ENCODE measurements at places on chromosomes 5 and 9.

DNA sequence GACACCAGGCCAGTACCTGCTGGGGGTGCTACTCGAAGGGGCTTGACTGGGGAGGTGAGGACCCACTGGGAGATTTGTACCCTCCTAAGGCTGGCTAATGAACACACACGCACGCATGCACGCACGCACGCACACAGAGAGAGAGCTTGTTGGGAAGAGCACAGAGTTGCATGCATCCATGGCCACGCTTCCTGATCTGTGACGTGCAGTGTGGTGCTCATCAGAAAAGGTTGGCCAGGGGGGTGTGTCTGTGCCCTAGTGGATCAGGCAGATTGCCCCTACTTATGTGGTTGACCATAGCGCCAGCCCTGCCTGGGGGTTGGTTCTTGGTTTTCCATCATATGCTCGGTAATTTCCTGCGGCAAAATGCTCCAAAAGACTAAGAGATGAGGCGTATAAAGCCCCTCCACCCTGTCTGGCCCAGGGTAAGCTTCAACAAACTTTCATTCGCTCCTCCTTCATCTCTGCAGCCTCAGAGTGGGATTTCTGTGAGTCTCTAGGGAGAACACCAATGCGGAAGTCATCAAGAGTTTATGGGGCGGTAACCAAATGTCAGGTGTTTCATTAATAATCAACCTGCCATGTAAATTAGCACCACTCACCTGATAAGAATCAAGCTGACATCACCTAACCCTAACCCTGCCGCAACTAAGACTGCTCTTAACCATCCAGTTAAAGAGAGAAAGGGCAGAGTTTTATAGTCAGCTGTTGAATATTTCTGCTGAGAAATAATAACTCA lies 8.0 kb upstream of the GFI1B start:
- DNase-seq = no peak

DNA sequence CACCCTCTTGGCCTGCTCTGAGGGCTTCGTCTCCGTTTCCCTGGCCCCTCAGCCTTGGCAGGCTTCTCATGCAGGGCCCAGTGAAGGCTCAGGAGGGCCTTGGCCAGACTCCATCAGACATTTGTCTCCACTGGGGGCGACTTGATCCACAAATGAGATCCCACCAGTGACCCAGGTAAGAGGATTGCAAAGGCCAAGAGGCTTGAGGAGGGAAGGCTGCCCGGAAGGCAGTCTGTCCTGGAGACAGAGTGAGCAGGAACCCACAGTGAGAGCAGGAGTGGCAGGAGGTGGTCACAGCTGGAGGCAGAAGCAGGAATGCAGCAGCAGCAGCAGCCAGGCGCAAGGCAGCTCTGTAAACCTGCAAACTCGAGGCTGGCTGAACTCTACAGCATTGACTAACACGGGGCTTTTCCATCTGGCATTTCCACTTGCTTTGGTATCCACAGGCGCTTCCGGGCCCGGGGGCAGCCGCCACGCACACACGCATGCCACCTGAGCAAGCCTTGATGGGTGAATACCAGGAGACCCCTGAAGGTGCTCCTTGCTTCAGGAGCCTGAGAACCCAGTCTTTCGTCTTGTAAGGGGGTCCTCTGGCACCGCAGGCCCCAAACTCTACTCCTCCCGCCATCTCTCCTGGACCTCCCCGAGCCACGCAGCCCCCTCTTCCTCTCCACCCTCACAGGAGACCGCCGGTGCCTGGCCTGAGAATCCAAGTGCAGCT lies 14.7 kb downstream of the MGAT1 start:
- DNase-seq = no peak

DNA sequence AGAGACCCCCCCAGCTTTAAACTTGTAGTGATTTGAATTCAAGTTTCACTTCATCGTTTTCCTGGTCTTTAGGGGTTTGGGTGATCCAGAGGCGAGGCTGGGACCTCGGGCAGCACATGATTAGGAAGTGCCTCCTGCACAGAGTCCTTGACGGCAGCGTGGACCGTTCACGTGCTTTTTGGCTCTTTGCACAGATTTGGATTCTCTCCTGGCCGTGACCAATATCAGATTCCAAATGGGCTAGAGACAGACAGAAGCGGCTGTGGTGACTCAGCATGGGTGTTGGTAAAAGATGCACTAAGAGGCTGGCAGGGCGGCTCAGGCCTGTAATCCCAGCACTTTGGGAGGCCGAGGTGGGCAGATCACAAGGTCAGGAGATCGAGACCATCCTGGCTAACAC lies 117.2 kb upstream of the CACNA1B start:
- DNase-seq = no peak

DNA sequence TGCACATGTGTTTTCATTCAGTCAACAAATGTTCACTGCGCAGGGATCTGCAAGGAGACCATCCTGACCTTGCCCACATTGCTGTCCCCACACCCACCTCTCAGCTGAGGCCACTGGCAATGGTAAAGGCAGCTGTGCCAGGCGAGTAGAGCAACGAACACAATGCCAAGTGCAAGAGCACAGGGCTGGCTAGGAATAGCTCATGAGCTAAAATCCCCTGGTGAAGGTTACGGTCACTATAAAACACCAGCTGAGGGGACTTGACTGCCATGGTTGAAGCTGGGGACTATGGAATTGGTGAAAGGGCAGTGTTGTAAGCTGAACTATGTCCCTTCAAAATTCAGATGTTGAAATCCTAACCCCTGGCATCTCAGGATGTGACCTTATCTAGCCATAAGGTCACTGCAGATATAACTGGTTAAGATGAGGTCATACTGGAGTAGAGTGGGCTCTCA lies 96.1 kb downstream of the OTULIN start:
- DNase-seq = no peak

GRCh38 chr5:141868541-141868940 lies 9.7 kb downstream of the PCDH1 start:
- DNase-seq = no peak

DNA sequence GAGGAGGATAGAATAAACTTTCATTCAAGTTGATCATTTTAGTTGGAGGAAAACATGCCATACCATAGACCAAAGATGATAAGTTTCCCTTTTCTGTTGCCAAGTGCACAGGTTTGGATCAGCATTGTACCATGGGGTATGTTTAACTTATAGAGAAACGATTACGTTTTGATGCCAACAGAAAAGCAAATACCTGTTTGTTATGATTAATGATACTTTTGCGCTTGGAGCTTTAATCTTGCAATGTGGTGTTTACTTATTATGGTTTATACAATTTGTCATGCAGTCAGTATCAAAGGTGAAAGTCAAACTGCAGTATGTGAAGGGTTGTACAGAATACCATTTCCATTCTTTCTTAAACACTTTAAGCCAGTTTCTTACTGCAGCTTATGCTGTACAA lies 13.2 kb upstream of the ARHGEF28 start:
- no peak for DNase-seq

GRCh38 chr5:160435532-160435931 lies 13.9 kb downstream of the PTTG1 start:
- DNase-seq = no peak

DNA sequence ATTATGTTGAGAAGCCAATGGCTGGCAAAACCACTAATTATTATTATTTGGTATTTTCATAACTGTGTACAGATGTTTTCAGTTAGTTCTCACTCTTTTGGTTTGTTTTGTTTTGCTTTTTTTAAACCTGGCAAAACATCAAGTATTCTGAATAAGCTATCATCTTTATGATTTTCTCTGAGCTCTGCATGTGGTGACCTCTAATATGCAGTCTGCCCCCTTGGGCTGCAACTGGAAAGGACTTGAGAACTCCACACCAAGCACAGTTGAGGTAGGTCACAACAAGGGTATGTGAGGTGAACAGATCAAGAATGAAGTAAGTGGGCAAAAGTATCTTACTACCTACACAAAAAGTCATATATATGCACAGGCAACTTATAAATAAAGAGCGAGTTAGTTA lies 202.2 kb downstream of the NFIB start:
- no peak for DNase-seq

- no peak for DNase-seq
Observed at GRCh38 chr9:134304261-134304660, 22.0 kb upstream of the RXRA start.

DNA sequence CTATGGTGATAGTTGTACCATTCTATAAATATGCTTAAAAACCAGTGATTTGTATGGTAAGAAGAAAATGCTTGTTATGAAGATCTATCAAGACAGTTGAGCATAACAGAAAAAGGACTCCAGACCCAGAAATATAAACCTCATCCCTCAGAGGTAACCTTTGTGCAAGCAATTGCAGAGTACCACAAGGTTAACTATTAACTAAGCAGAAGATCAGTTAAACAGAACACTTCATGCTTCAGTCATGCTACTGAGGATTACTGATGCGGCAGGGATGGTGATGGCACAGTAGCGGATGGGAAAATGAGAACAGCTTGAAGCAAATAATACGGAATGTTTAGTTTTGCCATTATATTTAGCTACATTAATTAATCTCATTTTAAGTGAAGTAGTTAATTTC lies 45.5 kb downstream of the IARS1 start:
- no peak for DNase-seq

- no peak for DNase-seq
Observed at GRCh38 chr5:180541710-180542109, 47.5 kb downstream of the CNOT6 start.

- no peak for DNase-seq
Observed at GRCh38 chr9:129910628-129911567, 75.6 kb downstream of the USP20 start.

- DNase-seq = no peak
Observed at GRCh38 chr9:107539427-107540163, 50.0 kb upstream of the KLF4 start.

GRCh38 chr9:125461636-125462190 lies 200.1 kb downstream of the GAPVD1 start:
- no peak for DNase-seq

DNA sequence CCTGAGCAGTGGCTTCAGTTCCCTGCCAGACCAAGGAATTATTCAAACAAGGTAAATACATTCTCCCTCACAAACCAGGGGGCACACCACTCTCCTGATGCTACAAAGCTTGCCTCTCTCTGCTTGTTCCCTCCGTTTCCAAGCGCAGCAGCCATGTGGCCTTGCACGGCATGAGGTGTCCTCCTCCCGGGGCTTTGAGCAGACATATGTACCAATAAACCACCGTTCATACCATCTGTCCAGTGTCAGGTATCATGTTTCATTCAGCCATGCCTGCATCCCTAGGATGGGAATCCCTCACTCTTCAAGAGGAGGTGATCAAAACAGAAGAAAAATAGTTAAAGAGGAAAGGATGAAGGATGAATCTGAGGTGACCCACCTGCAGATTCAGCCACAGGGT lies 282.7 kb downstream of the ENC1 start:
- DNase-seq = no peak

- no peak for DNase-seq
Observed at GRCh38 chr5:166262395-166262794, 2029.0 kb upstream of the WWC1 start.

DNA sequence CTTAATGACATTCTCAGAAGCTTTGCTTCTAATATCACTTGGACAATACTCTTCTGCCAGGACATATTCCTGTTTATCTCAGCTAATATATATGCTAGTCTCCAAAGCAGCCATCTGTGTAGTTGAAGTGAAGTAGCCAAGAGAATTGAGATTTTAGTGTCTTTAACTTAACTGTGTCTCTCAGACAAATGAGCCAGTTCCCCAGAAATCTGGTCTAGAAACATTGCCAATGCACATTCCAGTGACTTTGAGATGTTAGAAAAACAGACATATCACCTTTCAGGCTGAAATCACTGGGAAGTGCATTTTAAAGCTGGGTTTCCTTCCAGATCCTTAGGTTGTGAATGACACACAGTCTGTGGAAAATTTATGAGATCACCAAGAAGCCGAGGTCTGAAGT lies 114.6 kb downstream of the MTX3 start:
- no peak for DNase-seq

DNA sequence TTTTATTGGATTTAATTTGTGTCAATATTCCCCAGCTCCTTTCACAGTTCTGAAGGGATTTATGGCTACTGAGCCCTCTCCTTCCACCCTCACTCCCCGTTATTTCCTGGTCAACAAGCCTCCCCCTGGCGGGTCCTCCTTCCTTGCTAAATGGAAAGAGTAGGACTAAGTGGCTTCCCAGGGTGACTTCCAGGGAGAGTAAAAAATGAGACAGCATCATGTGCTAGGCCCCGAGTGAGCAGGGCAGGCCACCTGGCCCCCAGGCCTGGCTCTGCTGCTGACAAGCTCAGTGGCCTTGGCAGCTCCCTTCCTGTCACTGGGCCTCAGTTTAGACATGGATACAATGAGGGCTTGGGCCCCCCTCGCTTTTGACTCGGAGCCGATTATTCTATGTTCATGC lies 201.3 kb downstream of the HSPA4 start:
- no peak for DNase-seq

Data from CD8-positive, alpha-beta T cell (primary cell).